ENCODE measurements at places on chromosomes 11 and 22.

DNA sequence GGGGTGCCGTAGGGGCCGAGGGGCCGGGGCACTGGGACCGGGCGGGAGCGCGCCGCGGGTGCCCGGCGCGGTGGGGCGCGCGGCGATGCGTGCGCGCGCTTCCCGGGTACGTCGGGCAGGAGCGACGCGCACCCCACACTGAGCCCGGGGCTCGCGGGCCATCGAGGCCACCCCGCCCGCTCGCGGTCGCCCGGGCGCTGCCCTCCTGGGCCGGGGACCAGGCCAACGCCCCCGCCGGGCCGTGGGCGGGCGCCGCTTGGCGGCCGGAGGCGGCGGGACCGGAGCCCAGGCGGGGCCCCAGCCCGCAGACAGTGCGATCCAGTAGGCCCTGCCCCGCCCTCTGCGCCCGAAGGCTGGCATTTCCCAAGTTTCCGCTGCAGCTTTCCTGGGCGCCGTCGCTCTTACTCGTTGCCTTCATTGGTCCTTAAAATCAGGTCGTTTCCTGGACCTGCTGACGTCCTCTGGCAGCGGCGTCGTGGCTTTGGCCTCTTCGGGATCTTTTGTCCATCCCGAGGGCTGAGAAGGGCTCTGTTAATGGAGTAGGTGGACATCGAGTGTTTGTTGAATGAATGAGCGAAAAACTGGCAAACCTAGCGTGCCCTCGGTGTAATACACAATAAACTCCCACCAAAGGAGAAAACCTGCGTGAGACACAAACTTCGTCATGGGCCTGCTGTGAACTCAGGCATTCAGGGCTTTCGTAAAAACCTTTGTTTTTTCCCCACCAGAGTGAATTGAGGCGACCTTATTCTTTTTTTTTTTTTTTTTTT is 638 bp downstream of the PARVA start:
- DNase-seq: peak; percentile 90

GRCh38 chr11:44993971-44994704 is 43.5 kb upstream of the TP53I11 start:
- no peak for DNase-seq

DNA sequence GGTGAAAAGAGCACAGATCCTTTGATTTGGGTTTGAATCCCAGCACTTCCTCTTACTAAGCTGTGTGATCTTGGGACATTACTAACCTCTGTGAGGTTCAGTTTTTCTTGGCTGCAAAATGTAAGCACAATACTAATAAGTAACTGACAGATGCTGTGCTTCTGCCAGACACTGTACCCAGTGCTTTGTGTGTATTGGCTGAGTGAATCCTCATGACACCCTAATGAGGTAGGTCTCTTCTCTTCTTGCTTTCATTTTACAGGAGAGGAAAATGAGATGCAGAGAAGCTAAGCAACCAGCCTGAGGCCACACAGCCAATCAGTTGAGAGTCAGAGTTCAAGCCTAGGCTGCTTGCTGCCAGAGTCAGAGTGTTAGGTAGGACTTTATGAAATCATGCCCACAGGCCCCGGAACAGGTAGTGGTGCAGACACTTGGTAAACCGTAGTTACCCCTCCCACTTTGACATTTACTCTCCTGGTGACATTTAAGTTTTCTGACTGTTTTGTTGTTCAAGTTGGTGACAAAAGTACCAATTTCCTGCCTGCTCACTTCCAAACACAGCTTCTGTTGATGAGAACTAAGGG is 21.2 kb downstream of the PTPRJ start:
- peak; percentile 58 for DNase-seq

- no peak for DNase-seq
Measured at GRCh38 chr11:67002297-67002913, 20.5 kb upstream of the SYT12 start.

DNA sequence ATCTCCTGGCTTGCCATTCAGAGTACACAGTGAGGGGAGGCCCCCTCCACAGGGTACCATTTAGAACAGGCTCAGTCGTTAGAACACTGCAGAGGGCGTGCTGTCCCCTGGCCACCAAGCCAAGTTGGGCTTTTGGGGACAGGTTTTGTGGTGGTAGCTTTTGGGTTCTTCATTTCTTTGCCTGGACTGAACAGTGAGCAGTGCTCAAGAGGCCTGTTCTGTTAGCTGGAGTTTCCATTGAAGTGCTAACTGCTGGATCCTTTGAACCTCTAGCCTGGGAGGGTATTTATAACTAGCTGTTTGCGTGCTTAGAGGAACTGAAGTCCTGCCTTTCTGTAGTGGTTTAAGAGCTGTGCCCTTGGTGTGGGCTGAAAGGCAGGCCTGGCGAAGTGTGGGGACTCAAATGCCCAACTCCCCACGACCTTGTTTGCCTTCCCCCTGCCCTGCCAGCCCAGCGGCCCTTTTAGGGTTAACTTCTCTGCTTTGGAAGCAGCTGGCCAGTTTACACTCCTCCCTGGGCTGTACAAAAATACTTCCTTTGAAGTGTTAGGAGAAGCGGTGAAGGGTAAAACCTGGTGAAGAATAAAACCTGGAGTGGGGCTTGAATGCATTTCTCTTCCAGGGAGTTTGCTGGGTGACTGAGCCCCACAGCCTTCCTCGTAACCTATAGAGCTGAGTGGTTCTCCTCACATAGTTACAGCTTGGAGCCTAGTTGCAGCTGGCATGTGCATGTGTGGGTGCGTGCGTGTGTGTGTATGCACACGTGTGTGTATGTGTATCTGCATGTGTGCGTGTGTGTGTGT is 34.6 kb downstream of the ZNRF3 start:
- no peak for DNase-seq

GRCh38 chr11:96643173-96643572 is 253.4 kb downstream of the JRKL start:
- DNase-seq: no peak
